DND-41 (cell line): ENCODE measurements at places on chromosomes 11 and 22.

DNA sequence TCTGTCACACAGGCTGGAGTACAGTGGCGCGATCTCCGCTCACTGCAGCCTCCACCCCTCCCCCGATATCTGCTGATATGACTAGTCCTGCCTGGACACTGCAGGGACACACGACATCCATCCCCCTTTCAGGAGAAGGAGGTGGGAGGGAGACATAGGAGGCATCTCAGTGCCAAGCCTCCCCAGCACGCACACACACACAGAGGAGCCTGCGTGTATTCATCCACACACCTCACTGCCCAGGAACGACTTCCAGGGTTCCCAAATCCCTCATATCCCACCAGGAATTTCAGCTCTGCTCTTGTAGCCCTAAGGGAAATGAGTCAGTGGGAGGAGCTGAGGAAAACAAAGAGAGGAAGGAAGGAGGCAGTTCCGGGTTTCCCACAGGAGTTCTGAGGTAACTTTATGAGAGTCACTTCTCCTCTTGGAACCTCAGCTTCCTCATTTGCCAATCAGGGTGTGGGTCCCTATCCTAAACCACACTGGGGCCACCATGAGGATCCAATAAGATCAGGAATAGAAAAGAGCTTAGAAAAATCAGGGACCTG lies 37.2 kb upstream of the ACER3 start:
- DNase-seq: no peak

- no peak for DNase-seq
Observed at GRCh38 chr11:113725407-113725806, 19.3 kb upstream of the TMPRSS5 start.

DNA sequence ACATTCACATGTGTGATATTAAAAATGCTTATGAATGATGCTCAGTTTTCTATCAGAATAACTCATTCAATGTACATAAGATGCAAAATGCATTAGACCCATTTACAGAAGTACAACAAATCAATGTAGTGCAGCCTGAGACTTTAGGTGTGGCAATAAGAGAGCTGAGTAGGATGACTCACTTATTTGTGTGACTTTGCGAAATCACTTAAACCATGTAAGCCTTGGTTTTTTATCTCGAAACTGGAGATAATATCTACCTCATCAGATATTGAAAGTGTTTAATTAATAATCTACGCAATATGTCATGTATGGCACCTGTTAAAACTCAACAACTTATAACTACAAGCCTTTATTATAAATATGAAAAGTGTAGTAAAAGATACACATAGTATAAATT lies 105.7 kb upstream of the LUZP2 start:
- DNase-seq: no peak

- DNase-seq: peak; percentile 50
Observed at GRCh38 chr22:24554313-24555164, at the start of gene GUCD1. Gene GUCD1, minus strand, starts transcription at chr22:24555138. Its CDS starts 147 bp downstream, at chr22:24554991.

DNA sequence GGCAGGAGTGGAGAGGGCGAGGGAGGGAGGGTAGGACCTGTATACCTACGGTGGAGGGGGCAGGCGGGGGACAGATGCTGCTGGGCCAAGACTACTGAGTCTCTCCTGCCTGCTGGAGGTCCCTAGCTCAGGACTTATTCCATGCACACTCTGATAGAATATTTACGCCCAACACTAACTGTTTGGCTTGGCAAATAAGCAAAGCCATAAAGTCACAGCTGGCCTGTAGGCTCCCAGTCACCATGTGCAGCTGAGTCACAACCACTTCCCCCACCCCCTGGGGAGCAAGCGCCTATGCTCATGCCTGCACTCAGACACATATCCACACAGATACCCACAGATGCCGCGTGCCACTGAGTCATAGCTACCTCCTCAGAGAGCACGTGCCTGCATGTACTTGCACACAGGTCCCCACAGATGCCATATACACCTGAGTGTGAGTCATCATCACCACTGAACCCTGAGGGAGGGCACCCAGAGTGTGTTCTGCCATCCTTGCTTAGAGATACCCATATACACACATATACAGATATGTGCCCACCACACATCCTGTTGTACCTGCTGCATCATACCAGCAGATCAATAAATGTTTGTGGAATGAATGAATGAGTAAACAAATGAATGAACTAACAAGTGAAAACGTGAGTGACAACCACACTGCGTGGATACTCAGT lies 95.8 kb downstream of the SWAP70 start:
- DNase-seq: peak; percentile 87

DNA sequence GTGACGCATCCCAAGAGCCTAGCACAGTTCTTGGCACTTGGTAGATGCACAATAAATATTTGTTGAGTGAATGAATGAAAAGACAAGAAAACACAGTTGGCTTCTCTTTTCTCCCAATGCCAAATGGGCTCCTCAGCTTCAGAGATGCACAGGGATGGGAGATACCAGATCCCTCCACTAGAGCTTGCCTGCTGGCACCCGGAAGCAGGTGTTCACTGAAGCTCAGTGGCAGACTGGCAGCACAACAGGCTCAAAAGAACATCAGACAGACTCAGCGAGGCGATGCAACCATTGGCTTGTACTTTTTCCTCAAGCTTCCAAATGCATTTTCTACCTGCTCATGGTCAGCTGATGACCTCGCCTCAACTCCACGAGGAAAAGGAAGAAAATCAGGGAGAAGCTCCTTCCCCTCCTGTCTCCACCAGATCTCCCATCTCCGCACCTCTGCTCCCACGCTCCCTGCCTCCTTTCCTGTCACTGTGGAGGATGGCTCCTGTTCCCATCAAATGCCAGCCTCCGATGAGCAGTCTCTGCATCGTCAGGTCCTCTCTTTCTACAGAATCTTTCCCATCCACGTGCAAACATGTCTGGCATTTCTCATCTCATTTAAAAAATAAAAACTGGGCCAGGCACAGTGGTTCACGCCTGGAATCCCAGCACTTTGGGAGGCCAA lies 5.8 kb downstream of the RAPSN start:
- peak; percentile 35 for DNase-seq
